ENCODE measurements at places on chromosomes 7 and 10. TPM values are rescaled to one million over a fixed set of nuclear protein-coding genes. Genes with fewer than 3 reads are reported as not detected.

Gene AFAP1L2
- total RNA-seq, result 4.0 TPM

Gene BLNK
- total RNA-seq, result 1.5 TPM

Gene TAC1
- total RNA-seq, result not detected

Gene CDK1
- 11.8 TPM for total RNA-seq

Gene MYL7
- 1.5 TPM for total RNA-seq

Gene ANLN
- 17.3 TPM for total RNA-seq

Gene CLDN3
- total RNA-seq, result 1.9 TPM

Gene EGR2
- 6.8 TPM for total RNA-seq

Gene LIPA
- total RNA-seq, result 13.9 TPM
